ENCODE measurements at places on chromosomes 11 and 22.

- no peak for DNase-seq
Measured at GRCh38 chr11:13862845-13863392, 99.6 kb upstream of the SPON1 start.

DNA sequence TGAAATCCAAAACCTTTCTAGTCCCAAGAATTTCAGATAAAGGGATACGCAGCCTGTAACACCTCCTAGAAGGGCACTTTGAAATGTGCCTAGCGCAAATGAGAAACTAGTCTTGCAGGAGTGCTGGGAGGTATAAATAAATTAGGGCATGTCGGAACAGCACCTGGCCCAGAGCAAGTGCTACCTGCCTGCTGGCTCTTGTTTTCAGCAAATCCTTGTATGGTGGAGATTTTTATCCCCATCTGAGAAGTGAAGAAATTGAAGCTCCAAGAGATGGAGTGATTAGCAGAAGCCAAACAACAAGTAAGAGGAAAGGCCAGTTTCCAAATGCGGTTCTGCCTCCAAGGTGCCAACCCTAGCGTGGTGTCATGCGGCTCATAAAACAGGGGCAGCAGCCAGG, 36.7 kb upstream of the TFIP11 start:
- no peak for DNase-seq

GRCh38 chr11:26142891-26143290, 189.0 kb upstream of the ANO3 start:
- no peak for DNase-seq

- DNase-seq: no peak
Measured at GRCh38 chr11:66349084-66349386, 1.6 kb upstream of the B4GAT1 start.

GRCh38 chr11:64173616-64174355, 7.9 kb upstream of the MACROD1 start:
- DNase-seq: no peak

- DNase-seq: no peak
Measured at GRCh38 chr11:123265951-123266350, 70.9 kb upstream of the CLMP start.

- DNase-seq: no peak
Measured at GRCh38 chr22:46638601-46639431, 18.6 kb downstream of the GRAMD4 start.

GRCh38 chr11:75856912-75857311, 41.9 kb downstream of the UVRAG start:
- DNase-seq: no peak

- no peak for DNase-seq
Measured at GRCh38 chr11:83572581-83573496, 286.7 kb upstream of the CCDC90B start.

GRCh38 chr22:47046411-47047065, 284.1 kb downstream of the TBC1D22A start:
- DNase-seq: no peak

GRCh38 chr11:123640677-123641494, 13.5 kb downstream of the SCN3B start:
- peak; percentile 65 for DNase-seq

- no peak for DNase-seq
Measured at GRCh38 chr11:75539459-75540334, 14.0 kb upstream of the GDPD5 start.

DNA sequence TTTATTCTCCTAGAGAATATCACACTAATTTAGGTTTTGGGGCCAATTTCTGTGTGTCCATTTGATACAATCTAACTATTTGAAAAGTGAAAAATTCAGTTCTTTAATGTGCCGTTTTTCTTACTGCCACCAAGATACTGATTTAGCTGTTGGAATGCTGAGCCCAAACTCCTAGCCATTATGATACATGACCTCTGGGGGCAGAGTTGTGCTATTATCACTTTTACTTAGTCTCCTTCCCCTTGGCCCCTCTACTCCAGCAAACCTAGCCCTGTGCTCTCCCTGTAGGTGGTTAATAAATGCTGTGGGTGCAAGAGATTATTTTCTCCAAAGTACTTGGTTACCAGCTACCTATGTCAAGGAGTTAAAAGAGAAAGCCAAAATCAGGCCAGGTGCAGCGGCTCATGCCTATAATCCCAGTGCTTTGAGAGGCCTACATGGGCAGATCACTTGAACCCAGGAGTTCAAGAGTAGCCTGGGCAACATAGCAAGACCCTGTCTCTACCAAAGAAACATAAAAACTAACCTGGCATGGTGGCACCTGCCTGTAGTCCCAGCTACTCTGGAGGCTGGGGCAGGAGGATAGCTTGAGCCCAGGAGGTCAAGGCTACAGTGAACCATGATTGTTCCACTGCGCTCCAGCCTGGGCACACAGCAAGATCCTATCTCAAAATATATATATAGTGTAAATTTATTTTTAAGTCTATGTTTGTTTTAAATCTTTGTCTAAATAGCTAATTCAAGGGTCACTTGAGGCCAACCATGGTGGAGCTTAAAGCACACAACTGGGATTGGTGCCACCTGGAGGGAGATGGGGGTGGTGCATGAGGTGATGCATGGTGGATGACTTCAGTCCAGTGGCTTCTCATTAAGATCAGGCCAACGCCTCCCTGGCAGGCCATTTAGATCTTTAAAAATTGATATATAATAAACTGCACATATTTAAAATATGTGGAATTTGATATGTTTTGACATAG, 193.2 kb upstream of the PLET1 start:
- peak; percentile 43 for DNase-seq

DNA sequence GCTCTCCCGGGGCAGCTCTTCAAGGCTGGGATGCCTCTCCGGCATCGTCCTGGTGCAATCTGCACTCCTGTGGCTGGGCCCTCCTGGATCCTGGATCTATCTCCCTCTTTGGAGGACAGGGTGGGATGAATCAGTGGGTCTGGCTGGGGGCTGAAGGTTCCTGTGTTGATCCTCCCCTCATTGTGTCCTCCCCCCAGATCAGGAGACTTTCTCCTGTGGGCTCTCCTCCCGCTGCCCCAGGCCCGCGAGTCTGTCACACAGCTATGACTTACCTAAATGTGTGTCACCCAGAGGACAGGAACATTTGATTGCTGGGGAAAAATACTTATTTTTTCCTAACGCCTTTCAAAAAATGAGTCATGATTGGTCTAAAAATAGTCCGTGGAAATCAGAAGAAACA, 106.8 kb upstream of the NECTIN1 start:
- DNase-seq: no peak

GRCh38 chr11:60924906-60925853, 920 bp downstream of the TMEM132A start:
- DNase-seq: no peak

- no peak for DNase-seq
Measured at GRCh38 chr11:126537492-126537891, 182.0 kb downstream of the ST3GAL4 start.

DNA sequence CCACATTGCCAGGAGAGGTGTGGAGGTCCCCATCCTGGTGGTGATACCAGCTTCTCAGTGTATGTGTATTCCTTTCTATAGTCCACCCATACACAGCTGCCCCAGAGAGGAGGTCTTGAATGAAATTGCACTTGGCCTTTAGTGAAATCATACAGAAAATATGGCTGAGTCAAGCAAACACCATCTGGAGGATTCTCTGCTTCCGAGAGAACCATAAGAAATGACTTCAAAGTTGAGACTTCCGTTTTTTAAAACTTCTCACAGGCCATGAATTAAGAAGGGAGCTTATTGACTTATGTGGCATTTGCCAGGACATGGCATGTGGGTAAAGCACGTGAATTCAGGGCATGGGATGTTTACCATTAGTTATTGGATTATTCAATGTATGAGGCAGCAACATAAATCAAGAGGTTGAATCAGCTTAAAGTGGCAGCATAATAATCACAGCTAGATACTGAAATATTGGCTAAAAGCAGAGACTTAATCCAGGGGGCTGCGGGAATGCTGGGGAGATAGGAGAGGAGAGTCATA, 119.1 kb upstream of the MTNR1B start:
- DNase-seq: no peak

DNA sequence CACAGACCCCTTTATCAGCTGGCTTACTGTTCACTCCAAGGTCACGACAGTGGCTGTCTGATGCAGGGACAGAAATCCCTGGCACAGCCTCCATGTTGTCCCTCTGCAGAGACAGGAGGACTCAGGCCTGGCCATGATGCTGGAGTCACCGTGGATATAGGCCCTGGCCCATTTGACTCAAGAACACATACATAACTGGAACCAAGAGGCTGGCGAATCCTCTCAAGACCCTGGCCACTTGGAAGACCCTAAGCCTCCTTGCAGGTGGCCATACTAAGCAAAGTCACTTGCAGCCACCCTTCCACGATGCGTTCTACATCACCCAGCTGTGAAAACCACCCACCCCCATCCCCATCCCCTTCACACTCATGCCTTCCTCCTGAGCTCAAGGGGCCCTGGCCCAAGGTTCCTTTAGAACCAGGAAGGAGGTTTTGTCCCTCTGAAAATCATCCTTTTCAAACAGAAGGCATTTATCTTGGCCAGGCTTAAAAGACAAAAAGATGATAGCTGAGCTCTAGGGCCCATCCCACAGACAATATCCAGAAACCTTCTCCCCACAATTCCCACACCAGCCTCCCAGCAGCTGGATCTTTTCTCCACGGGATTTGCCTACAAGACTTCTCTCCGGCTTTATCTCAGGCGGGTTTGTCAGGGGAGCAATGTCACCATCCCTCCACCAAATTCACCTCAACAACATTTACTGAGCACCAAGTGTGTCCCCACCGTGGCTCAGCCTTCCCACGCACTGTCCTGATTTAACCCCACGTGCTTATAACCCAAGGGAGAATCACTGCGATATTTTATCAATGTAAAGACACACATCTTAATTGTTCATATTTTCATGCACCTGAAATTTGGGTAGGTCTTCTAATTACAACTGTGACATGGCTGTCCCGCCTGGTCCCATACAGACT, 123.4 kb upstream of the SERPIND1 start:
- DNase-seq: no peak

DNA sequence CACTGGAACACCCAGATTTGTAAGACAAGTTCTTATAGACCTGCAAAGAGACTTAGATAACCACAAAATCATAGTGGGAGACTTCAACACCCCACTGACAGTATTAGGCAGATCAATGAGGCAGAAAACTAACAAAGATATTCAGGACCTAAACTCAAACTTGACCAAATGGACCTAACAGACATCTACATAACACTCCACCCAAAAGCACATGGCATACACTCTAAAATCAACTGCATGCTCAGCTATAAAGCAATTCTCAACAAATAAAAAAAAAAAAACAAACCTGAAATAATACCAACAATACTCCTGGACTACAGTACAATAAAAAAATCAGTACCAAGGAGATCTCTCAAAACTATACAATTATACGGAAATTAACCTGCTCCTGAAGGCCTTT, 115.0 kb downstream of the FDX1 start:
- no peak for DNase-seq

- DNase-seq: no peak
Measured at GRCh38 chr11:28911829-28912228, 803.6 kb downstream of the METTL15 start.

DNA sequence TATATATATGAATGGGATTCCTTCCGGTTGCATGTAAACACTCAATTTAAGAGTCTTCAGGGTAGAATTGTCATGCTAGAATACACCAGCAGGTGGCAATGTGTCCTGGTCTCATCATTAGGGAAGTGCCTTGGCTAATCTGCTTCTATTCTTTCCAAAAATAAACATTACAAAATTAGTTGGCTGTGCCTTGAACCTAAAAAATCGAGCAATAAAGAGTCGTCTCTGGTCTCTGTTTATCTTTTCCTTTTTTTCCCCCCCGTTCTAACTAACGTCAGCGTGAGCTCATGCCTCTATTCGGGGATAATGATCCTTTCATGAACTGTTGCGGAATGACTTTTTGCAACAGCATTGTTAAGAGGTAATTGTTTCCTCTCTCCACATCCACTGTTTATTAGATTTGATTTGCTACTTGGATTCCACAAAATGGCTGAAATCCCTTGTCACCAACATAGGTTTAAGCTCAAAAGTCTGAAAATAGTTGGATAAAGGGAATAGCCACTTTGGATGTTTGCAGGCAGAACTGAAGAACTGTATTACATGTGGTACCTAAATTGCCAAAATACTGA, 1.2 kb upstream of the ARHGEF12 start:
- DNase-seq: peak; percentile 58

GRCh38 chr11:71148716-71149115, 103.7 kb downstream of the SHANK2 start:
- DNase-seq: no peak

- DNase-seq: no peak
Measured at GRCh38 chr22:48276994-48277867, 1514.8 kb downstream of the TBC1D22A start.

DNA sequence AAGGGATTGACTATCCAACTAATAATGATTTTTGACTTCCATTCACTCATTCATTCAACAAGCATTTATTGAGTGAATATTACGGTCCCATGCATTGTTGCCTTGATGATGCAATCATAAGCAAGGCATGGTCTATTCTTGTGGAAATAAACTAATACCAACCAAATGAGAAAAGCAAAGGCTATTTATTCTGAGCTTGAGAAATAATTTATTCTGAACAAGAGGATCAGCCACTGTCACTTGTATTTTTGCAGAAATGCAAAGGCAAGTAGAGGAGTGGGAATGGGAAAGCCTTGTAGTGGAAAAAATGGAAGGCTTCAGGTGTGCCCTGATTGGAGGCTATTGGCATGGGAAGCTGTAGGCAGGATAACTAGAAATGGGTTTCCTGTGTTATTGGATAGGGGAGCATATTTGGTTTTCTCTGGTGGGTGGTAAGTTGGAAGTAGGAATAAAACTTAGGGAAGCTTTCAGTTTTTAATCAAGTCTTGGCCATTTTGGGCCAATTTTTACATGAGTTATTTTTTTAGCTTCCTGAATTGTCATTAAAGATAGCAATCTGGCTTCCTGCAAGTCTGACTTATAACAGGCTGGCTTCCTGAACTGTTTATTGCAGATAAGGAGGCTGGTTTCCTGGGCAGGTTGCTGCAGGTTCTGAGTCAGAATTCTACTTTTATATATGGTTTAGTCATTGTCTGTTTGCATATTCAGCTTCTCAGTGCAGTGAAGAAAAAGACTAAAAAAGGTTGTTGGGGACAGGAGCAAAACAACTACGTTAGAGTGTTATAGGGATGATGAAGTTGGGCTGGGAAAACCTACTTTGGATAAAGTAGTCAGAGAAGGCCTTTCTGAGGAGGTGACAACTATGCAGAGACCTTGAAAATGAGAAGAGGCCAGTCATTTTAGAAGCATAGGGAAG, 106.7 kb downstream of the APIP start:
- no peak for DNase-seq
